H1 (cell line): ENCODE measurements at places on chromosomes 11 and 22.

DNA sequence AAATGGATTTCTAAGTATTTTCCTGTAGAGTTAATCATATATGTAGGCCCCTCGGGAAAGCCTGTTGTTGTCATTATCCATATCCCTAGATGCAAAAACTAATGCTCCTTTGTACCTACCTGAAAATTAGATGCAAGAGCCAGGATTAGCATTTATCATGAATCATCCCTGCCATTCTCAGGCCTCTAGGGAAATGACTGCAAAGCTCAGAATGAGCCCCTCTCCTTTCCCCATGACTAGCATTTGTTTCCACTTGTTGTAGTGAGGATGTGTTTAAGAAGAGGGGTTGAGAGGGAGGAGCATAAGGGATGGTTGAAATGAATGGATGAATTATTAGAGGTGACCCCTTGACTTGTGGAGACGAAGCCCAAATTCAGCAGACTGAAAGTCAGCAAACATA is 537.9 kb downstream of the NTM start:
- H3K4me1 ChIP-seq = peaks cover 6% of the 10 kb centered on the region
- no peak for DNase-seq
- no peak overlapping the region for H3K4me3 ChIP-seq
- H3K36me3 ChIP-seq = no peaks in the 10 kb centered on the region

- H3K36me3 ChIP-seq = no peaks in the 10 kb centered on the region
- no peak for DNase-seq
- H3K27ac ChIP-seq = no peak overlapping the region
- no peaks in the 10 kb centered on the region for H3K27me3 ChIP-seq
Observed at GRCh38 chr11:87141980-87142514, 104.3 kb downstream of the TMEM135 start.

DNA sequence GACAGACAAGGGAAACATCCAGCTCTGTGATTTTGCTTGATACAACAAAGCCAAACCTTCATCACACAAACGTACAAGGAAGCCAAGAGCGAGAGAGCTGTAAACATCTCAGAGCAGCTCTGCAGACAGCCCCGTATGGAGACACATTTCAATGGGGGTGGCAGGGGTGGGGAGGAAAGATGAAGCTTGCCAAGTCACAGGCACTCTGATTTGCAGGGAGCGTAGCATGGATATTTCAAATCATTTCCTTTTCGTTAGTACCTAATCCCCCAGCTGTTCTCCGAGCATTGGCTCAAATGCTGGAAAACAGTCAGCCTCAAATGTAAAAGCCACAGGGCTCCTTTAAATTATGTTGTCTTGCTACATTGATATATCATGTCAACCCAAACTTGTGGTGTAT is 458.9 kb upstream of the CADM1 start:
- H3K36me3 ChIP-seq = no peaks in the 10 kb centered on the region
- peaks cover 22% of the 10 kb centered on the region for H3K27me3 ChIP-seq
- H3K4me1 ChIP-seq = peaks cover 6% of the 10 kb centered on the region
- no peak for DNase-seq
- no peak overlapping the region for H3K4me3 ChIP-seq

GRCh38 chr22:45398214-45398613 is 15.2 kb downstream of the SMC1B start:
- no peak overlapping the region for H3K27ac ChIP-seq
- DNase-seq = no peak
- no peaks in the 10 kb centered on the region for H3K27me3 ChIP-seq
- H3K4me3 ChIP-seq = no peak overlapping the region

DNA sequence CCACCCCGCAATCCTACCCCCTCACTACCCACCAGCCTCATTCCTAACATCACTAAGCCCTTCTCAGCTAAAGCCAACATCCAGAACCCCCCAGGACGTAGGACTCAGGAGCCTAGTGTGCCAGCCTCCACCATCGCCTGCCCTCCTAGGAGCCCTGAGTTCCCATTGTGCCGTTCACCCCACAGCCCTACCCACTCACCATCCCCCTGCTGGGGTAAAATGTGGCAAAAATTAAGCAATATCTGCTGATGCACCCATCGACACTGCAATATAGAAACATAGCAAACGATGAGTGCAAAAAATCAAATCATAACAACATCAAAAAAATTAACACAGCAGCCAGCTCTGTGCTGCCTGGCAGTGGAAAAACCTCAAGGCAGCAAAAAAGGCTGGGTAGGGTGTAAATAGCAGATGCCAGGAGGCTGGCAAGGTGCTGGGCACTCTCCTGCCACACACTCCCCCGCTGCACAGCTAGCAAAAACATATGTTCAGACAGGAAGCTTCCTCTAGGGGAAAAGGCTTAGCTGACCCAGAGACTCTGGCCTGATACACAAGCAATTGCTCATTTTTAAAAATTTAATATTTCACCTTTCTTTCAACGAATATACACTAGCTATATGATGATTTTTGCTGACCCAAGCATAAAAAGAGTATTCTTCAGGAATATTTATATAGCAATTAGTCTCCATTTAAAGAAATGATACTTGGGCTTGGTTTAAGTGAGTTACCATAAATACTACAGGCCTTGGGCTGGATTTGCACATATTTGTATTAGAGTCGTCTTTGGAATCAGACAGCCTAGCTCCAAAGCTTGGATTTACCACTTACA is 33.8 kb downstream of the PRDM10 start:
- no peak overlapping the region for H3K4me3 ChIP-seq
- no peaks in the 10 kb centered on the region for H3K27me3 ChIP-seq
- no peaks in the 10 kb centered on the region for H3K4me1 ChIP-seq
- no peak overlapping the region for H3K27ac ChIP-seq

GRCh38 chr11:129320494-129320893 is 55.2 kb upstream of the BARX2 start:
- H3K27me3 ChIP-seq = no peaks in the 10 kb centered on the region
- no peak overlapping the region for H3K27ac ChIP-seq
- no peak for DNase-seq

DNA sequence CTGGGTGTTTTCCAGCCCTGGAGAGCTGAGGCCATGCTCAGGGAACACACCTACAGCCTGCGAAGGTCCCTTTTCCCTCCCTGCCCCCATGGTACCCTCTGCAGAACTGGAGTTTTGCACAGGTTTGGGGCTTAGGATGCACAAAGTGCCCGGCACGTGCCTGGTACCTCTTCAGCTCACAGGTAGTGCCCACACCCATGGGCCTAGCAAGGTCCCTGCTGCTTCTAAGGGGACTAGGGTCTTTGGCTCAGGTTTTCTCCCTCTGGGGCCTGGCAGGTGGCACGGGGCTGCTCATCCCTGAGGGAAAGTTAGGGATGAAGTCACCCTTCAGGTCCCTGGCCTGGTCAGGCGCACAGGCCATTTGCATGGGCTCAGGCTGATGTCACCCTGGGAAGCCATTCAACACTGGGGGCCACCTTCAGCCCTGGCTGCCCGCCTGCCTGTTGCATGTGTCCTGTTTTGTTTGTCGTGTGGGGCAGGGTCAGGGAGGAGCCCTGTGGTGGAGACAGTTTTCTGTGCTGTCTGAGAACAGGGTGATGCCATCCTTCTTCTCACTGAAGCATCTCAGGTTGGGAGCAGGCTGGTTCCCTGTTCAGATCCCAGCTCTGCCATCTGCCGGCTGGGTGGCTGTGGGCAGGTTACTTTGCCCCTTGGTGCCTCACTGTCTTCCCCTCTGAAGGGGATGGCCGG is 68.3 kb upstream of the CRYBB3 start:
- no peak for DNase-seq
- no peak overlapping the region for H3K27ac ChIP-seq
- H3K36me3 ChIP-seq = no peaks in the 10 kb centered on the region
- no peak overlapping the region for H3K4me3 ChIP-seq
- no peaks in the 10 kb centered on the region; the same call in none of the 2 replicates for H3K4me1 ChIP-seq
- no peaks in the 10 kb centered on the region for H3K27me3 ChIP-seq

GRCh38 chr11:59611570-59612565 is 3.7 kb downstream of the OSBP start:
- no peak for DNase-seq
- no peak overlapping the region for H3K27ac ChIP-seq
- no peak overlapping the region for H3K4me3 ChIP-seq
- no peaks in the 10 kb centered on the region; the same call in 1 of the 2 replicates for H3K27me3 ChIP-seq

- DNase-seq = no peak
- no peak overlapping the region for H3K27ac ChIP-seq
- H3K36me3 ChIP-seq = no peaks in the 10 kb centered on the region
- H3K4me3 ChIP-seq = no peak overlapping the region
- H3K27me3 ChIP-seq = no peaks in the 10 kb centered on the region
Observed at GRCh38 chr11:72712168-72712751, 38.0 kb upstream of the PDE2A start.

- no peak overlapping the region for H3K27ac ChIP-seq
- peaks cover 8% of the 10 kb centered on the region; the same call in 1 of the 2 replicates for H3K27me3 ChIP-seq
- no peak for DNase-seq
- peaks cover 4% of the 10 kb centered on the region for H3K4me1 ChIP-seq
Observed at GRCh38 chr11:17604201-17604914, 57.3 kb downstream of the OTOG start.

- H3K4me3 ChIP-seq = no peak overlapping the region
- H3K27ac ChIP-seq = no peak overlapping the region
- H3K27me3 ChIP-seq = no peaks in the 10 kb centered on the region
- H3K36me3 ChIP-seq = peaks cover 19% of the 10 kb centered on the region
- DNase-seq = no peak
Observed at GRCh38 chr11:9738707-9739106, 74.8 kb downstream of the SWAP70 start.

DNA sequence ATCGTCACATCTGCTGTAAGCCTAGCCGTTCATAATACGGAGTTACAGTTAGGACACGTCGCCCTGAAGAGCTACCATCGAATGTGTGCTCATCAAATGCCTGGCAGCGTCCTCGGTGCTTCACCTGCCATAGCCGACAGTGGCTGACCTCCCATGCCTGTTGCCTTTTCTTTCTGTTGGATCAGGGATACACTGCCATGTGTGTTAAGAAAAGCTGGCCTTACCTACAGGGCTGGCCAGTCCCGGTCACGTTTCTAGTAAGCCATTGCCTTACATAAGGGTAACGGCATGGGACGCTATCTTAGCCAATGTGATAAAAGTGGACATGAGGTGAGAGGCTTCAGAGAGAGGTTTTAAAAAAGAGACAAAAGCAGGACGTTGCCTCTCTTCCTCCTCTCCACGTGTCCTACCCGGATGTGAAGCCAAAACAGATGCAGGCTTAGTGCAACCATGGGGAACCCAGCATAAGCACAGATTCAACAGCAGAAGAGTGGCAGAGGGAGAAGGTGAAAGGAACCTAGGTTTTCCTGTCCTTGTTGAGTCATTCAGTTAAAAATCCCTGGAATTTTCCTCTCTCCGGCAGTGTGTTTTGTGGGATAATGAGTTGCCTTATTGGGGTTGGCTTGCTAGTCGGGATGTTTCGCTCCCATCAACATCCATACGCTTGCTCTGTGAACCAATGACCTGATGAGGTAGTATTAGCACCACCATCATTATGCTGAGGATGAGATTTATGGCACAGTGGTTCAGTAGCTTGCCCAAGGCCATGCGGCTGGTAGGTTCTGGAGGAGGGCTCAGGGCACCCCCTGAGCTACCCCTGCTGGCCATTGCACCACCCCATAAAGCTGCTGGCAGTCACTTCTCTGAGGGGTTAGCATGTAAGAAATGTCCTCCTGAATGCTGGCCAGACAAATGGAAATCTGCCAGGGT is 67.4 kb upstream of the B3GAT1 start:
- H3K36me3 ChIP-seq = no peaks in the 10 kb centered on the region
- H3K27ac ChIP-seq = no peak overlapping the region
- no peak overlapping the region for H3K4me3 ChIP-seq
- H3K4me1 ChIP-seq = peaks cover 17% of the 10 kb centered on the region
- DNase-seq = no peak

GRCh38 chr22:43031617-43032016 is 16.7 kb upstream of the PACSIN2 start:
- DNase-seq = no peak
- H3K36me3 ChIP-seq = no peaks in the 10 kb centered on the region
- H3K27ac ChIP-seq = no peak overlapping the region
- no peak overlapping the region for H3K4me3 ChIP-seq

GRCh38 chr11:124762624-124763155 is 600 bp upstream of the ESAM start:
- peaks cover 51% of the 10 kb centered on the region for H3K27me3 ChIP-seq
- H3K27ac ChIP-seq = no peak overlapping the region
- peaks cover 34% of the 10 kb centered on the region for H3K4me1 ChIP-seq
- peak overlapping the region; percentile 67 for H3K4me3 ChIP-seq
- no peak for DNase-seq
- peaks cover 6% of the 10 kb centered on the region; the same call in 1 of the 2 replicates for H3K36me3 ChIP-seq

GRCh38 chr11:12017243-12017678 is 8.8 kb upstream of the DKK3 start:
- no peak for DNase-seq
- H3K27ac ChIP-seq = no peak overlapping the region
- no peaks in the 10 kb centered on the region for H3K36me3 ChIP-seq
- no peak overlapping the region for H3K4me3 ChIP-seq

DNA sequence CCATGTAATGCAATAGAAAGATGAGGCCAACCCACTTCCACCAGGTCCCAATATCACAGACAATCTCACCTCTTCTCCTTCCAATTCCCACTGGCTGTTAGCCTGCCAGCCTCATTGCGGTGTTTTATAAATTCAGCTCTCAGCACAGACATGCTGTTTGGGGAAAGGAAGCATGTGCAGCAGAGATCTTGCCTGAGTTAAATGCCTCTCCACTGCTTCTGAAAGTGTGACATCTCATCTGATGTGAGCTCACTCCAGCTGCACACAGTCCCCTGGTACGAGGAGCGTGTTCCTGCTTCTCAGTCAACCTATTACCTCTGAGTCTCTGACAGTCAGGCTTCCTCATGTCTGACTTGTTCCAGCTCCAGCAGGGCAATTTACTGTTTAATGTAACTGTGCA is 122.7 kb upstream of the GUCY1A2 start:
- no peaks in the 10 kb centered on the region for H3K27me3 ChIP-seq
- no peaks in the 10 kb centered on the region for H3K36me3 ChIP-seq
- no peaks in the 10 kb centered on the region for H3K4me1 ChIP-seq
- H3K4me3 ChIP-seq = no peak overlapping the region
- H3K27ac ChIP-seq = no peak overlapping the region

DNA sequence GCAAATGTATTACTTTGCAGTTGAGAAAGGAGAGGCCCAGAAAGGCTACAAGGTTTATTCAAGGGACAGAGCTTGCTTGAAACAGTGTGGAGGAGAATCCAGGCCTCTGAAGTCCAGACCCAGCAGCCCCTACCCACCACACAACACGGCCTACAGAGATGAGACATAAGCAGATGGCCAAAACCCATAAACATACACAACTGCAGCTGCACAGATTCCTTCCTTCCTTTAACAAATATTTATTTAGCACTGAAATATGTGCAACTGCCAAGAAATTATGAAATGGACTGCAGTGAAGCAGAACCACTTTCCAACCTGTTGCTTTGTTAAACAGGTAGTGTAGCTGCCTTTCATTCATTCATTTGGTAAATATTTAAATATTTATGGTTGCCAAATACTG is 122.3 kb downstream of the SPATA19 start:
- H3K27me3 ChIP-seq = no peaks in the 10 kb centered on the region; the same call in 1 of the 2 replicates
- no peak for DNase-seq
- H3K27ac ChIP-seq = no peak overlapping the region
- no peaks in the 10 kb centered on the region for H3K36me3 ChIP-seq
- H3K4me1 ChIP-seq = no peaks in the 10 kb centered on the region

DNA sequence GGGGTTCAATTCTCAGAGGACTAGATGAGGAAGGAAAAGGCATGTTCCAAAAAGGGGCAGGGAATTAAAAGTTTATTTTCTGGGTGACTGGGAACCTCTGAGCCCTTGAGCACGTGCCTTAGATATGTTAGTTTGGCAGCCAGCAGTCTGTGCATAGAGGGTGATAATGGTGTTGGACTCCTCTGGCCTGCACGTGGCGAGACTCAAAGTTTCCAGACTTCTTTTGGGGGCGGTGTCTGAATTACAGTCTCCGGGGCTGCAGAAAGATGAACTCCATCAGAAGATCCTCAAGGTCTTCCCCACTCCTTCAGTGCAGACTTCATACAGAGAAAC is 861 bp upstream of the ZNRF3 start:
- peak overlapping the region; percentile 66 for H3K4me3 ChIP-seq
- no peaks in the 10 kb centered on the region for H3K36me3 ChIP-seq
- peak overlapping the region; percentile 83 for H3K27ac ChIP-seq
- H3K27me3 ChIP-seq = no peaks in the 10 kb centered on the region
